RKO (cell line): ENCODE measurements at places on chromosomes 12 and 14.
A peak's percentile ranks its signal among the peaks of the same experiment; 100 is the strongest.

GRCh38 chr14:33612197-33612505 lies 338.7 kb downstream of the EGLN3 start:
- DNase-seq, result no peak

DNA sequence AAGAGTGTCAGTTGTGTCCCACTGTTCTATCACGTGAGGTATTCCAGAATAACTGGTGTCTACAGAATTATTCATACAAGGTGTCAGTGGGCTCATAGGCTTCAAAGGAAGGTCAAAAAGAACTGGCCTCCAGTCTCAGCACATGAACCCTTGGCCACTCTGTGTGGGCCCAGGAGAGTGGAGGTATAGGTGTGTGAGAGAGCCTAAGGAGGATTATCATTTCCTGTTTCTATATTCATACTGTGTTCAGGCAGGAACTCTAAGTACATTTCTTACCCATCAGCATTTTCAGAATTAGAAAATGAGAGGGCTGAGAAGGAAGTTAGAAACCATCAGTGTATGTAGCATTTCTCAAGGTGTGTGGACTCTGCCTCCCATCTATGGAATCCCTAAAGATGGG lies 87.0 kb downstream of the BTG1 start:
- no peak for DNase-seq

DNA sequence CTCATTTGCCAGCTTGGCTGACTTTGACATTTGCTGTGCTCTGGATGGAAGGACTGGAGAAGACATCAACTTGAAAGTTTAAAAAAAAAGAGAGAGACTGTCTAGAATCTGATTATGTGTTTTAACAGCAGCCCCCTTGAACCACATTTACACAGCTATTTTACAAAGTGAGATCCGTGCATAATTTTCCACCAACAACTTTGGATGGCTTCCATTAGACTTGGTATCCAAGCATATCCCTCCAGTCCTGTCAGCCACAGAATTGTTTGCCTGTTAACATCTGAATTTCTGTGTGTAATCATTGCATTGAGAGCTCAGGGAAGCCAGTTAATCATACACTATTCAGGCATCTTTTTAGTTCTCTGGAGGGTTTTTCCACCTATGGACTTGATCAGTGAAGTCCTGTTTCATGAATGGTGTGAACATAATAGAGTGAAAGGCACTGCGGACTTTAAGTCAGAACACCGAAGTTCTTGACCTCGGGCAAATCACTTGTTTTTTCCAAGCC lies 93.7 kb downstream of the SAMD4A start:
- DNase-seq, result no peak

- peak; percentile 69 for DNase-seq
Measured at GRCh38 chr14:73758392-73759182, 44.4 kb upstream of the PNMA1 start.

- peak; percentile 48 for DNase-seq
Measured at GRCh38 chr12:96044017-96044942, 8.9 kb upstream of the LTA4H start.

- no peak for DNase-seq
Measured at GRCh38 chr12:27246774-27247173, 2.7 kb downstream of the STK38L start.

GRCh38 chr12:88638388-88638787 lies 58.1 kb upstream of the KITLG start:
- DNase-seq, result no peak

DNA sequence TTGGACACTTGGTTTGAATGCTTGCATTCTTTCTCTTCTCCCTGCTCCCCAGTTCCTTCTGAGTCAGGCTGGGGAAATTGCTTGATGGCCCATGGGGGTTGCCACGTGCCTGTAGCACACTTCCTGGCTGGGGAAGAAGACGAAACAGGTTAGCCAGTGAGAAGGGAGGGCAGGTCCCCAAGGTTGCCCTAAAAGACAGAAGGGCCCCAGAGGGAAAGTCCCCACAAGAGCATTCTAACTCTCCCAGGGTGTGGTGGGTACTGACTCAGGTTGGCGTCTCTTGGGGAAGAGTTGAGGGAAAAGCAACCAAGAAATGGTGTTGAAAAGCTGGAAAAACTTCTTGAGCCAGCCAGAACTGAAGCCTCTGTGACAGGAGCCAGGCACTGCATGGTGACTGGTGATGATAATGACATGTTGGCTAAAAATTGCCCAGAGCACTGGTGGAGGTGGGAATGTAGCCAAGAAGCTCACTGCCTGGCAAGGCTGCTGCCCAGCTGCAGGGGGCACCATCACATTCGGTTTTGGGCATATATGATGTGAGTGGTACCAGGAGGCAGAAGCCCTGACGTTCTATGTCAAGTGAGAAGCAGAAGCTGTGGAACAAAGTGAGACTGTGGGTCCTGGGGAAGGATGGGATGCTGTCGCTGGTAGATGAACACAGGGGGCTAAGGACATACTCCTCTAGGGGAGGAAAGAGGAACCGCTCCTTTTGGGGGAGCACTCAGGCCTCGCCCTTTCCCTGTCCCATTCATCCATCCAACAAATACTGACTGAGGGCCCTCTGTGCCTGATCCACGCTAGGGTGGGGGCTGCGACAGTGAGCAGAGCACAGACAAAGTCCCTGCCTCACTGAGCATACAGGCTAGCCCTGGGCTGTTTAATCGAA lies 8.1 kb upstream of the RABGGTA start:
- DNase-seq, result no peak

GRCh38 chr12:30811966-30812365 lies 57.2 kb upstream of the CAPRIN2 start:
- DNase-seq, result no peak

DNA sequence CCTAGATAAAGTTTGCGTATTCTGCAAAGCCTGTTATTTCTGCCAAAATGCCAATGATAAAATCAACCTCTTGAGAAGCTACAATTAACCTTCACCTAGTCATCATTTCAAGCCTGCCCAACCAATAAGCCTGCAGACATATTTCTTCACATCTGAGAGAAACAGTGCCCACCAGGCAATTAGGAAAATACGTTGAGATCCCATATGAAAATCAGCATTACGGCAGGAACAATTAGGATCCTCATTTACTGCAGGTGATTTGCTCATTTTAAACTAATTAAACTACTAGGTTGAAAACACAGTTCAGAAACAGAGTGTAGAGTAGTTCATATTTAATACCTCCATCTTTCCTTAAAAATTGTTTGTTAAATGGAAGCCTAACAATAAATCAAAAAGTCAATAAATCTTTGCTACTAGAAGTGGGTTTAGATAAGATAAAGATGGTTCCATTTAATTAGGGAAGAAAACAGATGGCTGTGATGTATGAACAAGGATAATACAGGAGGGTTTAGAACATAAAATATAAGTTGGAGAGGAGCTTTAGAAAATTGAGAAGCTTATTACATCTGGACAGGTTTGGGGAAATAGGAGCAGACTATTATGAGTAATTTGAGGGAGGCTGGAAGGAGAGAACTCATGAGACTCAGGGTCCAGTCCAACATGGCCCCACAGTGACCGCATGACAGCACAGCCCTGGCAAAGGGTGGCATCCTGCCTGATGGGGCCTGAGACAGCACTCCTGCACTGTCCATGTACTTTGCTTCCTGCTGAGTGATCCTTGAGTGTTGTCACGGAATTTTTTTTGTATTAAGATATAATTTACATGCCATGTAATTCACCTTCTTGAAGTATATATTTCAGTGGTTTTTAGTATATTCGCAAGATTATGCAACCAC lies 26.9 kb upstream of the PYGL start:
- no peak for DNase-seq

GRCh38 chr14:63212209-63212608 lies 8.0 kb downstream of the RHOJ start:
- no peak for DNase-seq

DNA sequence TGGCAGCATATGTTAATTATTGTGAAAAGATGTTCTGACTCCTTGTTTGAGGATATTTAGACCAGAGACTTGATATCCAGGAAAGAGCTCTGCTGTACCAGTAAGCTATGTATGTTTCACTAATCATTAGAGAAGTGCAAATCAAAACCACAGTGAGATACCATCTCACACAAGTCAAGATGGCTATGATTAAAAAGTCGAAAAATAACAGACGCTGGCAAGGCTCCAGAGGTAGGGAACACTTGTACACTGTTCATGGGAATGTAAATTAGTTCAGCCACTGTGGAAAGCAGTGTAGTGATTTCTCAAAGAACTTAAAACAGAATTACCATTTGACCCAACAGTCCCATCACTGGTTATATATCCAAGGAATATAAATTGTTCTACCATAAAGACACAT lies 171.6 kb downstream of the DPY19L2 start:
- DNase-seq, result no peak

DNA sequence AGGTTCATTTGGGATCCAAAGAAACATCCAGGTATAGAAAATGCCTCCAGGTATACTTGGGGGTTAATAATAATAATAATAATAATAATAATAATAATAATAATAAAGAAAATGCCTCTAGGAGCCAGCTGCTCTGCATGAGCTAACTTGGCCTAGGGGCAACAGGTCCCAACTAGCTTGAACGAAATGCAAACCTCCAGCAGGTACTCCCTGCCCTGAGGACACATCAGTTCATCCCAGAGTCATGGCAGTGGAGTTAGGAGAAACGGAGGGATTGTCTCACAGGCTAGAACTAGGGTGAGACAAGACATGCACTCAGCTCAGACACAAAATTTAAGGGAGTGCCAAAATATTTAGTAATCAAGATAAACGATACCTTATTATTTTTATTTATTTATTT lies 12.5 kb upstream of the TMEM229B start:
- DNase-seq, result no peak
